B cell (primary cell): ENCODE measurements at places on chromosomes 13 and 19.
A peak's percentile ranks its signal among the peaks of the same experiment; 100 is the strongest.

GRCh38 chr13:30175166-30175565, 132.2 kb downstream of the KATNAL1 start:
- DNase-seq: no peak

DNA sequence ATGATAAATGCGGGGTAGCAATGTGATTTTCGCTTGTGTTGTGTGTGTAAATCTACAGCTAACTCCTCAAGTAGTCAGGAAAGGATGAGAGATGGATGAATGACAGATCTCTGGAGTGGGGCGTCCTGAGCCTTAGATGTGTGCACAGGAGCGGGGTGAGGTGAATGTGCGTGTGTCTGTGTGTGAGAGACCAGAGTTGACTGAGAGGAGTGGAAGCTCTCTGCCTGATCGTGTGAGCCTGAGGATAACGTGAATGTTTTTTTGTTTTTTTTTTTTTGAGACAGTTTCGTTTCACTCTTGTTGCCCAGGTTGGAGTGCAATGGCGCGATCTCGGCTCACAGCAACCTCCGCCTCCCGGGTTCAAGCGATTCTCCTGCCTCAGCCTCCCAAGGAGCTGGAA, 805 bp downstream of the ZNF461 start:
- DNase-seq: peak; percentile 31

- DNase-seq: no peak
Measured at GRCh38 chr19:12802267-12803106, 618 bp downstream of the THSD8 start.

DNA sequence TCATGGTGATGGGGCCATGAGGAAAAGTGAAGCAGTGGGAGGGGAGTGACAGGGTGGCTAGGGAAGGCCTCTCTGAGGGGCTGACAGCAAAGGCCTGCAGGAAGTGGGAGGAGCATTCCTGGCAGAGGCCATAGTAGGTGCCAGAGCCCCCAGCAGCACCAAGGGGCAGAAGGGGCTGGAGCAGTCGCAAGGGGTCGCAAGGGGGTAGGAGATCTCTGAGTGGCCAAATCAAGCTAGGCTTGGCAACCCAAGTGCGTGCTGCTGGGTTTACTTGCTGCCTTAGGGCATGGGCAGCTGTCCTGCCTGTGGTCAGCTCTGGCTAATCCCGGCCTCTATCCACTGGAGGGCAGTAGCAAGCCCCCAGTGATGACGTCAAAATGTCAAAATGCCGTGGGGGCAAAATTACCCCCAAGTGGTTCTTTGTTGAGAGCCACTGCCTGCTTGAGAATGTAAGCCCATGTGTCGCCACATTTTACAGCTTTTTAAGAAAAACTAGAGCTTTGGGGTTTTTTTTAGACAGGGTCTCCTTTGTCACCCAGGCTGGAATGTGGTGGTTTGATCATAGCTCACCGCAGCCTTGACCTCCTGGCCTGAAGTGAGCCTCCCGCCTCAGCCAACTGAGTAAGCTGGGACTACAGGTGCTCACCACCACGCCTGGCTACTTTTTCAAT, 11.8 kb downstream of the CCDC97 start:
- DNase-seq: peak; percentile 52

- no peak for DNase-seq
Measured at GRCh38 chr19:10091370-10091687, 5.2 kb downstream of the SHFL start.

DNA sequence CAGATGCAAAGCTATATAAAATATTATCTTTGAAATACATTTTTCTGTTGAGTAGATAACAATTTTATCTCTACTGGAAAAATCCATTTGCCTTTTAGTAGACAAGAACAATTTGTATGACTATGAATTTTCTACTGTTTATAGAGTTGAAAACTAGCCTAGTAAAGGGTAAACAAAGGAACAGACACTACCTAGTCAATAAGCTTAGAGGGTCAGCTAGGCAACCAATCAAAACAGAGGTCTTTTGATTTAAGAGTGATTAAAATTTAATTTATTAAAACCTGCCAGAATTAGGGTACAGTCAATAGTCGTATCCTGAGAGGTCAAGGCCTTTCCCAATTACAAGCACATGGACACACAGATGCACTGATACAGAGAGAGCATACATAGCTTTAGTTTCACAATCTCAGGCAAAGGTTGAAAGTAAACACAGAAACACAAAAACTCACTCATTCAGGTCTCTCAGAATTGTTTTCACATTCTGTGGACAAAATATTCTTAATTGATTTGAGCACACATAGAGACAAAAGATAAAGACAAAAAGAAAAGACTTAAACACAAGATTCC, 24.5 kb upstream of the GPC6 start:
- no peak for DNase-seq

DNA sequence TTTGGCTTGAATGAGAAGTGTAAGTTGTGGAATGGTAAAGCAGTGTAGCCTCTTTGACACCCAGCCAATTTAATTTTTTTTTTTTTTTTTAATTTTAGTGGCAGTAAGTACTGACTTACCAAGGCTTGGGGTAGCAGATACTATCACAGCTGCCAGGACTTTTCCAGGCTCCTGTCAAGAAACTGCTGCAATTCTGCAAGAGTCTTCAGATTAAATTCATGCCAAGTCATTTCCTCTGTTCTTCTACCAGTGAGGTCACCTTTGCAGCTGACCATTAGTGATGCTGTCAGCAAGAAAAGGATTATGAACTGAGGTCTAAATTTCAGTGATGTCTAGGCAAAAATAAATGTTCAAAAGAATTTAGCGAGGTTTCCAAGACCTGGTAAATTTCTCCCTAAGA, 91.2 kb downstream of the GGACT start:
- DNase-seq: no peak

DNA sequence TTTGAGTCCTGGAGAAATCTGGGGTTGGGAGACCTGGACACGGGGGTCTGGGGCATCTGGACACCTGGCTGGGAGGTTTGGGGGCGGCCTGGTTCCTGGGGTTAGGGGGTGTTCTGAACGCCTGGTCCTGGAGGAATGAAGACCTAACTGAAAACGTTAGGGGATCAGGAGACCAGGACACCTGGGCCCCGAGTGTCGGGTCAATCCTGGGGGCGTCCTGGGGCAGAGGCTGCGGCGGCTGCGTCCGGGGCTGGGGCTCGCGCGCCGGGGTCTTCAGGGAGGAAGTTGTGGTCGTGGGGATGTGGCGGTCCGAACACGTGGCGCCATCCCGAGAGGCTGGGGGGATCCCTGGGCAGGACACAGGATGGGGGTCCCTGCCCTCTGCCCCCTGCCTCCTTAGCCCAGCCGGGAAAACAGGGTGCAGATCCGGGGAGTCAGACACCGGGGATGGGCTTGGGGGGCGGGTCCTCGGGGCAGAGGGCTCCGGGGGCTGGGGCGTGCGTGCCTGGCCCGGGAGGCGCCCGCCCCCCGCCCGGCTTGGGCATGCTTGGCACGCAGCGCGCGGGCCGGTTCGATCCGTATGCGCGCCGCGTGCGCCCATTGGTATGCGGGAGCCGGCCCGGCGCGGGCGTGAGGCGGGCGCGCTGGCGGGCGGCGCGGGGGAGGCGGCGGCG, 632 bp downstream of the NPAS1 start:
- no peak for DNase-seq

DNA sequence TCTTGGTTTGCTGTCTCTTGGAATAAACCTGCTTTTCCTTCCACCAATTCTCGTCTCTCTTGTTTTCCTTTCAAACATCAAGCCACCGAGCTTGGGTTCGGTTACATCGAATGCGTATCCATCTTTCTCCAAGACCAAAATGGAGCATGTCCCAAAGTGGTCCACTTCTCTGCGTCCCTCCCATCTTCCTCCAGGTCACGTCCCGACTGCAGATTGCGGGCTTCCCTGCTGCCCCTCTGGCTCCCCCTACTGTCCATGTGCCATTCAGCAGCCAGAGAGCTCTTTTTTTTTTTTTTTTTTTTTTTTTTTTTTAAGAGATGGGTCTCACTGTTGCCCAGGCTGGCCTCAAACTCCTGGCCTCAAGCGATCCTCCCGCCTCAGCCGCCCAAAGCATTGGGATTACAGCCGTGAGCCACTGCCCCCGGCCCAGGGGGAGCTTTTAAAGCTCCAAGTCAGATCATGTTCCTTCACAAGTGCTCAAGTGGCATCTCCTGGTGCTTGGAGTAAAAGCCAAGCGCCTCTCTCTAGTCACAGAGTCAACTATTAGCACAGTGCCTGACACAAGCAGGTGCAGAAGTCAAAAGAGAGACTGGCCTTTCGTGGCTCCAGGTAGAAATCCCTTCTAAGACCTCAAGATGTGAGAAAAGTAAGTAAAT, 10.0 kb downstream of the COL5A3 start:
- DNase-seq: peak; percentile 59

DNA sequence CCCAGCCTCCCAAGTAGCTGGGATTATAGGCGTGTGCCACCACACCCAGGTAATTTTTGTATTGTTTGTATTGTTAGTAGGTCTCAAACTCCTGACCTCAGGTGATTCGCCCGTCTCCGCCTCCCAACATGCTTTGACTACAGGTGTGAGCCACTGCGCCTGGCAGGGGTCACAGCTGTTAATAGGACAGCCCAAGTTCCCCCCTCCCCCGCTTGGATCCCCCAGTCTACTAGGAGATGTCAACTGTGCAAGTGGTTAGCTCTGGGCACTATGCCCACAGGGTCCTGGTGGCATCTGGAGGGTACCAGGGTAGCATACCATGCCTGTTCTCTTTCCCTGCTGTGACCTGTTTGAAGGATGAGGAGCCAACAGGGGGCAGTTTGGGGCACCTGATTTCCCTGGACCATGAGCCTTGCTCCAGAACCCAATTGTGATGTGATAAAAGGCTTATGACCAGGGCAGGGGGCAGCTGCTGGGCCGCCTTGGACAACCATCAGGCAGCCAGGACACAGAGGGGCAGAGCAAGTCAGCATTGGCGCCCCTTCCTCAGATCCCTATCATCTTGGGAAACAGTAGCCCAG, at the start of gene TSPAN16:
TSS of gene TSPAN16 (plus strand) at position 496 of the 581 bp plus-strand sequence. CDS start 138 bp downstream, outside the sequence.
- no peak for DNase-seq

DNA sequence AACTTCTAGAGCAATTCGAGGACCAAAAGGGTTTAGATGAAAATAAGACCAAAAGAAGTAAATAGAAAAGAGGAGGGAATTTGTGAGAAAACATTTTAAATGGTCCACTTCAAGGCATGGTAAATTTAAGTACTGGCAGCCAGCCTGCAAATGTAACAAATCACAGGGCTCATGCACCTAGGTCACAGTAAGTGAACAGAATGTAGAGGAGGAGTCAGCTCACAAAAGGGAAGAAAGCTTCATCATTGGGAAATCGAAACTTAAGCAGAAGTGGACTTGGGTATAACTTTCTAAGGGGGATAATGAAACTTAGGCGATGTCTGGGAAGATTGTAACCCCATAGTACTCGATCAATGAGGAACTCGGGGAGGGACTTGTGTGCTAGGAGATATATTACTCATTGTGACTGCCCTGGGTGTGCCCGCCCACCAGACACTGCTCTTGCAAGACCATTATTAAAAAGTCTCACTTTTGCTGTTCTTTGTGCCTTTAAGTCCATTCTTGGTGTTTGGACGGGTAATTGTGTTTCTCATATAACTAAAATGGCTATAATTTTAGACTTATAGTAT, 1053.6 kb upstream of the MIR17HG start:
- no peak for DNase-seq

DNA sequence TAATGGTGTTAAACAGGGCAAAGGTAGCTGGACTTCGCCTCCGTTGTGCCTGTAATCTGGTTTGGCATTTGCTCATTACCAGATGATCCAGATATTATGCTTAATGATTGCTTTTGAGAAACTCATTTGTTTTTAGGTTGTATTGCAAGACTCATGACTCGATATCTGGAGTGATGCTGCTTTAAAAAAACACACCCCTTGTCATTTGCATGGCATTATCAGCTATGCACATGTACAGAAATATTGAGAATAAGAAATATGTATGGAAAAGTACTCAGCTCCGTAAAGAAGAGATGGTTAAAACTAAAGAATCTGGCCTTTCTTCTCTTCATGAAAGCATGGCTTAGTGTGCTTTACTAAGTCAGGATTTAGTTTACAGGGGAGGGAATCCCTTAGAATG, 95.0 kb downstream of the ARHGEF7 start:
- DNase-seq: no peak

GRCh38 chr13:48411841-48412531, 927 bp downstream of the LPAR6 start:
- DNase-seq: no peak

- no peak for DNase-seq
Measured at GRCh38 chr13:40515702-40516101, 150.7 kb downstream of the FOXO1 start.

DNA sequence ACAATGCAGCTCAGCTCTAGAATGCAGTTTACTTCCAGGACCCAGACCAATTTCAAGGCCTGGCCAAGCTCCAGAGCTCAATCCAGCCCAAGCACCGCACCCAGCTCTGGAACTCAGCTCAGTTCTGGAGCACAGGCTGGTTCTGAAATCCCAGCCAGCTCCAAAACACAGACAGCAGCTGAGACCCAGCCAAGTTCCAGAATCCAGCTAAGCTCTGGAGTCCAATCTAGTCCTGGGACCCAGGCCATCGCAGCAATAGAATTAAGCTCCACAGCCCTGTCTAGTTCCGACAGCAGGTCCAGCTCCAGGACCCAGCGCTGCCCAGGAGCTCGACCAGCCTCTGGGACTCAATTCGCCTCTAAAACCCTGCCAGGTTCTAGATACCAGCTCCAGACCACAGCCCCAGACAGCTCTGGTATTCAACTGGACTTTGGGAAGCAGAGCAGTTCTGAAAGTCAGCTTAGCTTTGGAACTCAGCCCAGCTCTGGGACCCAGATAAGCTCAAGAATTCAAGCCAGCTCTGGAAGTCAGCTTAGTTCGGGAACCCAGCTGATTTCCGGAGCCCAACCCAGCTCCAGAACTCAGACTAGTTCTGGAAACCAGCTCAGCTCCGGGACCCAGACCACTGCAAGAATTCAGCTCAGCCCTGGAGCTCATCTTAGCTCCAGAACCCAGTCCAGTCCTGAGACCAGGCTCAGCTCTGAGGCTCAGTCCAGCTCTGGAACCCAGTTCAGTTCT, 6.8 kb downstream of the GIPC3 start:
- DNase-seq: no peak
